Esophagus mucosa (tissue), 1 donor: ENCODE measurements at places on chromosomes 5 and 9. TPM values are rescaled to one million over a fixed set of nuclear protein-coding genes. Genes with fewer than 3 reads are reported as not detected.

Gene CDC42SE2
- total RNA-seq: 15.2 TPM

Gene BOD1
- 24.3 TPM for total RNA-seq

GRCh38 chr9:92478783-92479182 lies 3.5 kb downstream of the ASPN start:
- no peak for ATAC-seq

- no peak for ATAC-seq
These were observed 12.6 kb downstream of the OLFML2A start for GRCh38 chr9:124789531-124789930.

Gene WNK2
- 0.92 TPM for total RNA-seq

DNA sequence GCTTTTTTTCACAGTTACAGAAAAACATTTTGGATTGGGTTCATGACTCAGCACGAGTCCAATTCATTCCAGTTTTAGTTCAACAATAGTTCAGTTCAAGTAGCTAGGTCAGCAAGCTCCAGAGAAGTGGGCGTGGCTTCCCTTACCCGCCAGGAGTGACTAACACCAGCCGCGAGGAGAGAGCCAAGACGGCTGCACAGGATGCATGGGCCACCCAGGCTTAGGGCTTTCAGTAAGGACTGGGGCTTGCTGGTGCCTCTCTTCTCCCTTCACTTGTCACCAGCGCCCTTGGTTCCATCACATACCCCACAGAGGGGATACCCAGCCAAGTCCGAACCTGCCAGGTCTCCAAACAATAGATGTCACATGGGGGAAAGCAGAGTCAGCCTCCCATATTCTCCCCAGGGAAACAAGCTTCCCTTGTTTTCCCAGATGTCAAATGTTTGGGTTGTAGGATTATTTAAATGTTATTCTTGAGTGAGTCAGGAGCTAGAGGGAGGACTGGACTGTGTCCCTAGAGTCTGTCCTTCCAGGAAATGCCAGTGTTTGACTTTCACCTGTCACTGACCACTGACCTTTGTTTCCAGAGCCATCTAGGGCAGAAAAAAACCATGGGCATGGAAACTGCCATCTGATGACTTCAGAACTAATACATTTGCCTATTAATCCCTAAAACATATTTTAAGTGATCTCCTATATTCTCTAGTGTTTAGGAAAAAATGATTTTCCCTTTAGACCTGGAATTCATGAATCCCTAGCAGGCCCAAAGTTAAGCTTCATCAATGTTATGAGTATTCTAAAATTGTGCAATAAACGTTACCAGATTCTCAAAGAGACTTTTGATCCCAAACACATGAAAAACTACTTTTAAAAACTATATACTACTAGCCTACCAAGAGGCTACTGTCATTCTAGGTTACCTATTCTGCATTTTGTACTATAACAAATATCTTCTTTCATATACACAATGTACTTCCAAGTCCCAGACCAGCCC lies 51.9 kb downstream of the NIPAL4 start:
- ATAC-seq: peak; percentile 98
